ENCODE measurements at places on chromosomes 16 and 17.

- no peak for DNase-seq
Observed at GRCh38 chr17:69761767-69762321, 313.2 kb upstream of the KCNJ16 start.

DNA sequence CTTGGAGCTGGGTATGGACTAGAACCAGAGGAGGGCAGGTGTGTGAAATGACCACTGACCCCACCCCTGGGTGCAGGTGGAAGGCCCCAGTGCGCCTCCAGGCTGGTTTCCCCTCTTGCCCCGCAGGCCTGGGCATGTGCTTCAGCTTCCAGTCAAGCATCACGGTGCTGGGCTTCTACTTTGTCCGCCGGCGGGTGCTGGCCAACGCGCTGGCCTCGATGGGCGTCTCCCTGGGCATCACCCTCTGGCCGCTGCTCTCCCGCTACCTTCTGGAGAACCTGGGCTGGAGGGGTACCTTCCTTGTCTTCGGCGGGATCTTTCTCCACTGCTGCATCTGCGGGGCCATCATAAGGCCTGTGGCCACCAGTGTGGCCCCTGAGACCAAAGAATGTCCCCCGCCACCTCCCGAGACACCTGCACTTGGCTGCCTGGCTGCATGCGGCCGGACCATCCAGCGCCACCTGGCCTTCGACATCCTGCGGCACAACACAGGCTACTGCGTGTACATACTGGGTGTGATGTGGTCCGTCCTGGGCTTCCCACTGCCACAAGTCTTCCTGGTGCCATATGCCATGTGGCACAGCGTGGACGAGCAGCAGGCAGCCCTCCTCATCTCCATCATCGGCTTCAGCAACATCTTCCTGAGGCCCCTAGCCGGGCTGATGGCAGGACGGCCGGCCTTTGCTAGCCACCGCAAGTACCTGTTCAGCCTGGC is 9.7 kb upstream of the ARMC7 start:
- no peak for DNase-seq

DNA sequence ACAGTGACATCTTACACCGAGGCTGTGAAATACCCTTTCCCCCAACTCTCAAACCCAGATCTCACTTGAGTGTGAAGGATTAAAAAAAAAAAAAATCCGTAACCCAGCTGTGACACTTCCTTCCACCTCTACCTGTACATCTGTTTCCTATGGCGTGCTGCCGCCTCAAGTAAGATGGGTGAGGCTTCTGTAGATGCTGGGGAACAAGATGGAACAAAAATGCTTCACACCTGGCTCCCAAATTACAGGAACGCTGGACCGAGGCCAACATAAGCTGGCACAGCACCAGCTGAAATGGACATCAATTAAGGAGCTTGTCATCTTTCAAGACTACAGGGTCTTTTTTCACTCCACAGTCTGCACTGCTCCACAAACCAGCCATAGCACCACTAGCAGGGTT is 95.9 kb downstream of the HIC1 start:
- DNase-seq = no peak

DNA sequence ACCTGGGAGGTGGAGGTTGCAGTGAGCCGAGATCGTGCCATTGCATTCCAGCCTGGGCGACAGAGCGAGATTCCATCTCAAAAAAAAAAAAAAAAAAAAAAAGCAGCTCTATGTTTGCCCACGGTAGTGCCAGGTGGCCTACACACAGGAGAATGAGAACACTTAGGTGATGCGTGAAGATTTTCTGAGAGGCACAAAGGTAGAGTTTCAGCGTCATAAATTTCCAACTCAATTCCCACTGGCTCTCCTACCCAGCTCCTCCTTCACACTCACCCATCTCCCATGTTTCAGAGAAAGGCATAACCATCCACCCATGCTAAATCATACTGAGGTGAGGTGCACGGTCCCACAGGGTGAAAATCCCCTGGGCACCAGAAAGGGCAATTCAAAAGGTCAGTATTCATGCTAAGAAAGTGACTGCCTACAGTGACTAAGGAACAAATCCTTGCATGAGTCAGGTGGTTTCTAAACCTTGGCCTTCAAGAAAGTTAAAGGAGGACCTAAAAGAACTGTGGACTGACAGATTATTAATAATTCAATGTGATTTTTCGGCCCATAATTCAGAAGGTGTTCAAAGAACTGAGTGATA is 4.8 kb downstream of the DCAKD start:
- DNase-seq = no peak

GRCh38 chr16:11398851-11399250 is 53.6 kb downstream of the RMI2 start:
- no peak for DNase-seq

GRCh38 chr16:80667925-80668324 is 127.1 kb downstream of the DYNLRB2 start:
- no peak for DNase-seq
